SW 1271 (cell line): ENCODE measurements at places on chromosomes 11 and 22.

- DNase-seq = no peak
Measured at GRCh38 chr11:48154151-48154550, 62.5 kb upstream of the OR4B1 start.

- DNase-seq = no peak
Measured at GRCh38 chr11:46315783-46316563, 31.3 kb upstream of the DGKZ start.

DNA sequence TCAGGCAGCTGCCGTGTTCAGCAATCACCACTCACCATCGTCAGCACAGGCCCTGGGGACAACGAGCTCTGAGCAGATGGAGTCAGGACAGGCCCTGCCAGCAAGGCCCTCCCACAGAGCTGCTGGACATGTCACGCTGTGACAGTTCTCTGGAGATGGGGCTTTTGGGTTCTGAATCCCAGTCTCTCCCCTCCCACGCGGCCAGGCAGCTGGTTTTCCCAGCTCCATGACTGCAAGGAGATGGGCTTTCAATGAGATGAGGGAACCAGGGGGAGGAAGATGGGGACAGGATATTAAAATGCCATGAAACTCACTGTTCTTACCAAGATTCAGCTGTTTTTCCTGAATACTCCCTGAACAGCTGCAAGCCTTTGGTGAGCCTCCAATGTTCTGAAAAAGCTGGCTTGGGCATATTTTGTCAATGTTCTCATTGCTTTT lies 305.9 kb downstream of the BRD1 start:
- DNase-seq = no peak

GRCh38 chr11:12356944-12357655 lies 20.3 kb upstream of the PARVA start:
- DNase-seq = no peak

DNA sequence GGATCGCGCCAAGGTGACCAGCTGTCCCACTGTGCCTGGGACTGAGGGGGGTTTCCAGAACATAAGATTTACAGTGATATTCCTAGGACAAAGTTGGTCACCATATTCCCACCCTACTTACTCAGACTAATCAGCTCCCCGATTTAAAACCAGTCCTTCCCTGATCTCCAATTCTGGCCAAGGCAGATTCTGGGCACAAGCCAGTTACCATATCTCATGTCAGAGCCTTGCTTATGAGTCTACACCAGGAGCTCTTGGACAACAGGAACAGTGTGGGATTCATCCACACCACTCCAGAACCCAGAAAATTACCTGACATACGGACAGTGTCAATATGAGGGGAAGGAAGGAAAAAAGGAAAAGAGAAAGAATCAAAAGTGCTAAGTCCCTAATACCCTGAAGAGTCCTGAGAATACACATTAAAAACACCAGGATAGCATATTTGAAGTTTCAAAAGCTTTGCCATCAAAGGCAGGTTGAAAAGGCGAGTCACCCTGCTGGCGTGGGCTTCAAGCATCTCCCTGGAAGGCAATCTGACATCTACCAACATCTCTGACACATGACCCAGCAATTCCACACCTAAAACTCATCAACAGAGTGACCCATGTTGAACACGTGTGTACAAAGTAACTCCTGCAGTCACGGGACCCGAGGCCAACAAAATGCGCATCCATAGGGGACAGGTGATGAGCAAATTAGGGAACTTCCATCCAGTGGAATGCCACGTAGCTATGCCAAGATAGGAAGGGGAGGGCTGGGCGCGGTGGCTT lies 8.0 kb upstream of the IL2RB start:
- no peak for DNase-seq

- DNase-seq = no peak
Measured at GRCh38 chr11:115238791-115239190, 265.4 kb downstream of the CADM1 start.

GRCh38 chr11:679271-680207 lies 15.5 kb downstream of the DEAF1 start:
- DNase-seq = no peak

- DNase-seq = no peak
Measured at GRCh38 chr11:78400702-78401101, 16.9 kb downstream of the GAB2 start.

- DNase-seq = no peak
Measured at GRCh38 chr11:19102521-19102900, 14.5 kb upstream of the ZDHHC13 start.

- no peak for DNase-seq
Measured at GRCh38 chr22:33726294-33726734, 194.0 kb downstream of the LARGE1 start.

DNA sequence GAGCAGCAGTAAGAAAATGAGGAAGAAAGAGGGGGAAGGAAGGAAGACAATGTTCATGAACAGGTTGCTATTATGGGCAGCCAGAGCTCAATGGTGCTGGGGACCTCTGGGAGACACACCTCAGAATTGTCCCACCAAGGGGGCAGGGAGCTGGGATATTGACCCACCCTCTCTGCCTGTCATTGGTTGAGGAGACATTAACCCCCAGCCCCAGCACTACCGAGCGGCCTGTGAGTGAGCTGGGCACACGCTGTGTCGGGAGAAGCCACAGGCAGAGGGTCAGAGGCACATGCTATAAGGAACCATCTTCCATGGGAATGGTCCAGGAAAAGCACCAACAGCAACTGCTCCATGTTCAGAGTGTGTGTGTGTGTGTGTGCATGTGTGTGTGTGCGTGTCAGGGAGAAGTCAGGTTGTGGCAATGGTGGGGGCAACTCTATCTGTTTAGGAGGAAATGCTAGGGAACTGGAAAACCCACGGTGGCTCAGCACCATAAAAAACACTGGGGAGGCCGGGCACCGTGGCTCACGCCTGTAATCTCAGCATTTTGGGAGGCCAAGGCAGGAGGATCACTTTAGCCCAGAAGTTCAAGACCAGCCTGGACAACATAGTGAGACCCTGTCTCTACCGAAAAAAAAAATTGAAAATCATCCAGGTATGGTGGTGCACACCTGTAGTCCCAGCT lies 49.2 kb downstream of the CD6 start:
- no peak for DNase-seq

DNA sequence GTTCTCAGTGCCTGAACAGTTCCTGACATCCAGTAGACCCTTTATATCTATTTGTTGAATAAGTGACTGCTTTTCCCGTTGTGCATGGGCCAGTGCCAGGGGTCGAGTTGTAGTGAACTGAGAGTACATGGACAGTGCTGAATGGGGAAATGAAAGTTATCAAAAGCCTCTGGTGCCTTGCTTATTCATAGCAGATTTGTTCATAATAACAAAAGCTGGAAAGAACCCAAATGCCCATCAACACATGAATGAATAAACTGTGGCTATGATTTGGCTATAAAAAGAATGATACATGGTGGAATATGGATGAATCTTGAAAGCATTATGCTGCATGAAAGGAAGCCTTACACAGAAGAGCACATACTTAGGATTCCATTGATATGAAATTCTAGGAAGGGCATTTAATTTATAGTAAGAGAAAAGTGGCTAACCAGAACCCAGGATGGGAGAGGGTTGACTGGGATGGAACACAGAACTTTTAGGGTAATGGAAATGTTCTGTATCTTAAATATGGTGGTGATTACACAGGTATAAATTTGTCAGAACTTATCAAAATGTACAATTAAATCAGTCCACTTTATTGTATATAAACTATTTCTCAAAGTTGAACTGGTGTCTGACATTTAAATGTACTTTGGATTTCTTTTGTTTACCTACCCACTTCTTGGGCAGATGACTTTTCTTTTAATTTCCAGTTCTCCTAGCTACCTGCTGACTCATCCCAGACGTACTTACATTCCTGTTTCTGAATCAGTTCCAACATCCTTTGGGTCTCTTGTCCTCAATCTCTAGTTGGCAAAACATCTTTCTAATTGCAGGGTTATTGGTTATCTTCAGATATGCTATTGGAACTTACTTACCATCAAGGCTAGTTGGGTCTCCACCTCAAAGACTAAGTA lies 42.8 kb downstream of the PACS1 start:
- peak; percentile 87 for DNase-seq

GRCh38 chr11:122902951-122903350 lies 20.4 kb downstream of the JHY start:
- DNase-seq = no peak

- no peak for DNase-seq
Measured at GRCh38 chr11:34021977-34022735, 29.4 kb upstream of the CAPRIN1 start.

- DNase-seq = no peak
Measured at GRCh38 chr11:1100417-1101245, 26.0 kb downstream of the MUC2 start.

- DNase-seq = no peak
Measured at GRCh38 chr22:23537416-23537815, 42.7 kb downstream of the IGLL1 start.

DNA sequence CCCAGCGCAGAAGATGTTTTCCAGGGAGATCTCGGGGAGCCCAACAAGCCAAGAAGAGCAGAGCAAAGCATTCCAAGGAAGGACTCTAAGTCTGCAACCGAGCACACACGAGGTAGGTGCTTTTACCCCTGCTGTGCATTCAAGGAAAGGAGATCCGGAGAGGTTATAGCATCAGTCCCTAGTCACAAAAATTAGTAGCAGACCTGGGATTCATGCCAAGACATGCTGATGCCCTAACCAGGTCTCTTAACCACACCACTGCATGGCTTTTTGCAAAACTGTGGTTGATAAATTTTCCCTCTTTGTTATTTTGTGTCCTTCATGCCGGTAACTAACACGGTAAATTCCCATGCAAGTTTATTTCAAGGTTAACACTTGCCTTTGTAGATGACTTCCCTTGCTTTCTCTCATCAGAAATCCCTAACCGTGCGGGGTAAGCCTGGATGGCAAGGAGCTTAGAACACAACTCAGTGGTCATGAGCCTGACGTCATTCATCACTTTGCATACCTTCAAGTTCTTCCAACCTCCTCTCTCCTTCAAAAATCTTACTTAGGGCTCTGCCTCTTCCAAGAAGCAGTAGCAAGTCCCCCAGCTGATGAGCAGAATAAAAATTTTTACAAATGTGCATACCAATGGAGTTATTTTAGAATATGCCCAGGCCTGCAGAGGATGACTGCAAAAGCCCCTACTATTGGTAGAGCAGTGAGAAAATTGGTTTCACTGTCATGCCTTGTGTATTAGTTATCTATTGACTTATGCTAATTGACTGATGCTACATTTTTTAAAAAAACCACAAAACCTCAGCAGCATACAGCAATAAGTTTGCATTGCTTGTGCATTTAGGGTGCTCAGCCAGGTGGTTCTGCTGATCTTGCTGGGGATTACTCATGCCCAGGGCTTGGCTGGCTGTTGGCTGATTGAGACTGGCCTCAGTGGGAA lies 465.1 kb downstream of the MN1 start:
- no peak for DNase-seq

DNA sequence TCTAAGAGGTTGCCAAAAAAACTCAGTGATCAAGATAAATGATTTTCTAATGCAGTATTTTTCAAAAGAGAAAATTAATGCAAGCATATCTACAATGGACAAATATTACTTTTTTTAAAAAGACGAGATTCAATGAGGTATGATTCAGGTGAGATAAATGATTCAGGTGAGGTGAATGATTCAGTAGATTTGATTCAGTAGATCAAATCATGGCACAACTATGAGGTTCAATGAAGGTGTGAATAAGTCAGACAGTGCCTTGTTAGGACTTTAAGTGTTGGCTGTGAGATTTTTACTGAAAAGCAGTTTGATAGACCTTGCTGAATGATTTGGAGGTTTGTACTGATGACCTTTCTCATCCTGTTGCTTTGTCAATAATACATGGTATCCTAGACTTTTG lies 742.2 kb downstream of the NELL1 start:
- no peak for DNase-seq

DNA sequence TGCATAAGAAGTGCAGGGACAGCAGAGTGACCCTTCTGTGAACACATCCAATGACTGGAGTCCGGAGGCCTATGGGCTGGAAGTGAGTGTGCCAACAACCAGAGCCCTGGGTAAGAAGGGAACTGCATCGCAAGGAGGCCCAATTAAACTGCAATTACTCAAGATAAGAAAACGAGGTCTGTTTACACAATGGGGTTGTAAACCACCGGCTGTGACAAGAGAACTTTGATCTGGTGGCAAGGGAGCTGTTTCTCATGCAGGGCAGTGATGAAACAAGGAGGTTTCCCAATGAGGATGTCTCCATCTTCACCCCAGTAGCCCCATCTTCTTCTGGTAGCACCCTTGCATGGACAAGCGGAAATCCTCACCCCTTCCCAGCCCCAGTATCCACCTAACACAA lies 21.5 kb downstream of the ETS1 start:
- DNase-seq = no peak

GRCh38 chr11:116600930-116601329 lies 171.9 kb downstream of the BUD13 start:
- DNase-seq = no peak

- no peak for DNase-seq
Measured at GRCh38 chr11:36023922-36024321, 80.1 kb downstream of the LDLRAD3 start.

DNA sequence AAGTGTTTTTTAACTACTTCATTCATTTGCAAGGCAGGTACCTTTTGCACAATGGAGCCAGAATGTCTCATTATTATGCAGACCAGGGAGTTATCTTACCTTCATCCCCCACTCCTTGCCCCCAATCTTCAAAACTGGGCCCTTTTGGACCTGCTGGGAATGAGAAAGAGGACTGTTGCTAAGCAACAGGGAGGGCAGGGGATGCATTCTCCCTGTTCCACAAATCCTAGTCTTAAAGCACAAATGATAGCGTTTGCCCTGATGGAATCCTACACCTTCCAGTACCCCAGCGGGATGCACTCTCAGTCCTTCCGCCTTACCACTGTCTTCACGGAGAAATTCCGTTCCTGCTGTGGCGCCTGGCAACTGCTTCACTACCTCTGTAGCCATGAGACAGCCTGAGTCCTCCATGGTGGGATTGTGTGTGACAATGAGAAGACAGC lies 4.1 kb upstream of the KCNJ1 start:
- no peak for DNase-seq
